ENCODE measurements at places on chromosomes 11 and 22. TPM values are rescaled to one million over a fixed set of nuclear protein-coding genes. Genes with fewer than 3 reads are reported as not detected.

Gene SLC15A3
- 23.2 TPM for total RNA-seq

Gene KCNK4
- not detected for total RNA-seq

Gene SIPA1
- 27.9 TPM for total RNA-seq

Gene CARD16
- total RNA-seq = 6.4 TPM

Gene TRIM44
- total RNA-seq = 47.0 TPM

Gene GAB4
- total RNA-seq = not detected

Gene PHETA2
- 11.5 TPM for total RNA-seq

Gene NELL1
- total RNA-seq = not detected

Gene KDM4D
- total RNA-seq = 0.96 TPM

Gene SPCS2
- total RNA-seq = 57.8 TPM

Gene RANBP1
- total RNA-seq = 202 TPM

Gene SCGB2A2
- total RNA-seq = 1.4 TPM
